ENCODE measurements at places on chromosomes 16 and 17.

GRCh38 chr17:31548709-31549108, 157.2 kb downstream of the RAB11FIP4 start:
- no peak for DNase-seq

- no peak for DNase-seq
These were observed 10.5 kb upstream of the HEATR6 start for GRCh38 chr17:60089096-60089806.

GRCh38 chr16:77840673-77841501, 52.5 kb downstream of the VAT1L start:
- DNase-seq, result no peak

GRCh38 chr16:8736123-8736668, 61.2 kb downstream of the TMEM186 start:
- no peak for DNase-seq

DNA sequence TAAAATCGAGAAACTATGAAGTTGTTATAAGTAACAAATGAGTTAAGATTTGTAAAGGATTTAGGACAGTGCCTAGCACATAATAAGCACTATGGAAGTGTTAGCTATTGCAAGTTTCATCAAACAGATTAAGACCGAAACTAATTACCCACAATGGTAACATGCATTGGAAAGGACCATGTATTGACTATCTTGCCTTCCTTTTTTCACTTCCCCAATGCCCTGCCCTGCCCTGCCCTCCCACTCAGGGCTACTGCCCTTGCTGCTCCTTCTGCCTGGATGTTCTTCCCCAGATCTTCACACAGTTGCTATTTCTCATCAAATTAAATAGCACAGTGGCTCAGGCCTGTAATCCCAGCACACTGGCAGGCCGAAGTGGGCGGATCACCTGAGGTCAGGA, 202.1 kb upstream of the PSMD7 start:
- DNase-seq, result no peak

GRCh38 chr17:79921411-79922115, 82.3 kb upstream of the CBX4 start:
- no peak for DNase-seq

GRCh38 chr16:85395913-85396878, 216.9 kb upstream of the GSE1 start:
- DNase-seq, result no peak

GRCh38 chr17:66988069-66988798, 23.7 kb downstream of the CACNG4 start:
- DNase-seq, result no peak

- no peak for DNase-seq
These were observed 9.4 kb downstream of the C16orf89 start for GRCh38 chr16:5056352-5056751.

DNA sequence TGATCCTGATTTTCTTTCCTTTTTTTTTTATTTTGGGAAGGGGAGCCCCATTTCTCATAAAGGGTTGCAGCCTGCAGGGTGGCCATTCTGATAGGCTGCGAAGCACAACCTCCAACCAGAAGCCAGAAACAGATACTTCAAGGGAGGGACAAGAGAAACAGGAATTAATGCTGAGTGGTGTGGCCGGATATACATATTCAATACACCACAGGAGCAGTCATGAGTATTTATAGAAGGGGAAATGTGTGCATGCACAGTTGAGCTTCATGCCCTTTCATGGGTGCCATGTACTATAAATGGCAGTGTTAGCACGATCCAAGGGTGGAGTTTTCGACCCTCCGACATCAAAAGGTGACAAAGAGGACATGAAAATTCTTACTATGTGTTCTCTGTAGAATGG, 320.8 kb downstream of the CBLN1 start:
- no peak for DNase-seq
